ENCODE measurements at places on chromosomes 7 and 10.

- DNase-seq, result no peak
Measured at GRCh38 chr7:40599836-40600235, 465.0 kb downstream of the SUGCT start.

DNA sequence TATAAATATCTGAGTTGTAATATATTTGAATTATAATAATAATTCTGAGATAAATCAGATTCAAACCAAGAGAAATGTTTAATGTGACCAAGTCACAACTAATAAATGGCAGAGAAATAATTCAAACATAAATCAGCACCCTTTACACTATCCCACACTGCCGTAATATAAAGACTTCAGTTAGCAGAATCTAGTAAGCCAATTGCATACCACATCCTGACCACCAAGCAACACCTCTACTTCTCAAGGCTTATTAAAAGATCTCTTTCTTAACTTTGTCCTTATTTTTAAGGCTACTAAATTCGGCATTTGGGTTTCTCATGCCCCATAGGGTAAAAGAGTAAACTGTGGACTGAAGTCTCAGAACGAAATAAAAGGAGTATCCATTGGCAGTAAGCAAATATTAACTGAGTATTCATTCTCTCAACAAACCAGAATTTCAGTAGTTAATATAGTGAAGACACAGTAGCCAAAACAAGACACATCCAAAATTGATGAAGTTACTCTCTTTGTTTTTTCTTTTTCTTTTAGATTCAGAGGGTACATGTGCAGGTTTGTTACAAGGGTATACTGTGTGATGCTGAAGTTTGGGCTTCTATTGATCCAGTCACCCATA lies 14.8 kb downstream of the ACBD5 start:
- DNase-seq, result no peak

DNA sequence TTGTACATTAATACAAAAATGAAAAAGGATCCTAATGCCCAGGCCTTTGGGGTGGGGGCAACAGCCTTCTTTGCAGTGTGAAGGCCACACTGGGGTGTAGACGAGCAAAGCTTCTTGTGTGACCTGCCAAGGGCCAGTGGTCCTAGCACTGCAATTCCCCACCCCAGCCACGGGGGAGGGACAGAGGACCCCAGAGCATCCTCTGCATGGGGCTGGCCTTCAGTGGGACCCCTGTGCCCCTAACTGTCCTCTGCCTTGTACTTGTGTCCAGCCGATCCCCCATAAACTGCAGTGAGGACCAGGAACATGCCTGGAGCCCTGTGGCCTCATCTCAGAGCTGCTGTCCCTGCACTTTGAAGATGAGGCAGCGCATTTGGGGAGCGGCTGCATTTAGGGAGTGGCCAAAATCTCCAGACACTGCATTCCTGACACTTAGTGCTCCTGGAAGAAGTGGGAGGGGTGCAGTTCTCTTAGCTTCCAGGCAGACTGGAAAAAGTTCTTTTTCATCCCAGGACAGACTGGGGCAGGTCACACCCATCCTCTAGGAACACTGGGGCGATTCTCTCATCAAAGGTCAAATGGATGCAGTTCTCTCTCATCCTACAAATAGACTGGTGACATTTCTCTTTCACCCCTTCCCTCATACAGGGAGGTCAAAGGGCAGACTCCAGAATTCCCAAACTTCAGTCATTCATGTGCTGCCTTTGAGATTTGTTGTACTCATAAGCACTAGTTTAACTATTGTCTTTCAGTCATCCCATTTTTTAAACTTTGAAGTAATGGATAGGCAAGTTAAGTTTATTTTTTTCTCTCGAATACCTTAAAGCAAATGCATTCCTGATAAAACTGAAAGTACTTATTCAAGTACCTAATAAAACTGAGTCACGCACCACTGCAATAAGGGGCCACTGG lies 922 bp upstream of the MYO1G start:
- DNase-seq, result no peak

DNA sequence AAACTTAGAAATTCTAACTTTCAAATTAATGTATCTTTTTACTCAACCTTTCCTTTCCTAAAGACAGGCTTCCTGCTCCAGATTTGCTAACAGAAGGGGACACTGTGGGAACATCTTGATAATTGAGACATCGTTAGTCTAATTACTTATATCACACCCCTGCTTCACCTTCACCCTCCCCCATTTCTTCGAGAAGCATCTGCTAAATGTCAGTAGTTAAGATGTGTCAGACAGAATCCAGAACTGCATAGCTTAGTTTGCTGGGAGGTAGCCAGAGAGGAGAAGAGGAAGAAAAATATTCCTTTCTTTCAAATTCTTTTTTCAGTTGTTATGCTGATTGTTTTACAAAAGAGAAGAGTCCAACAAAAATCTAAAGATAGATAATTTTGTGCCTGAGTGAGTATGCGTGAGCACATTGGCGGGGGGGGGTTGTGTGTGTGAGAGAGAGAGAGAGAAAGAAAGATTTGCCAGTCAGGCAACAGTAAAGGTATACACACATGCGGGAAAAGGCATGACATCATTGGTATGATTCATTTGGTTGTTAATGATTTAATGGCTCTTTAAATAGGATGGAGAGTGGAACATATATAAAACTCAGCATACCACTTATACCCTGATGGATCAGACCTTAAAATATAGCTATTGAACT lies 192.4 kb downstream of the PTN start:
- no peak for DNase-seq

DNA sequence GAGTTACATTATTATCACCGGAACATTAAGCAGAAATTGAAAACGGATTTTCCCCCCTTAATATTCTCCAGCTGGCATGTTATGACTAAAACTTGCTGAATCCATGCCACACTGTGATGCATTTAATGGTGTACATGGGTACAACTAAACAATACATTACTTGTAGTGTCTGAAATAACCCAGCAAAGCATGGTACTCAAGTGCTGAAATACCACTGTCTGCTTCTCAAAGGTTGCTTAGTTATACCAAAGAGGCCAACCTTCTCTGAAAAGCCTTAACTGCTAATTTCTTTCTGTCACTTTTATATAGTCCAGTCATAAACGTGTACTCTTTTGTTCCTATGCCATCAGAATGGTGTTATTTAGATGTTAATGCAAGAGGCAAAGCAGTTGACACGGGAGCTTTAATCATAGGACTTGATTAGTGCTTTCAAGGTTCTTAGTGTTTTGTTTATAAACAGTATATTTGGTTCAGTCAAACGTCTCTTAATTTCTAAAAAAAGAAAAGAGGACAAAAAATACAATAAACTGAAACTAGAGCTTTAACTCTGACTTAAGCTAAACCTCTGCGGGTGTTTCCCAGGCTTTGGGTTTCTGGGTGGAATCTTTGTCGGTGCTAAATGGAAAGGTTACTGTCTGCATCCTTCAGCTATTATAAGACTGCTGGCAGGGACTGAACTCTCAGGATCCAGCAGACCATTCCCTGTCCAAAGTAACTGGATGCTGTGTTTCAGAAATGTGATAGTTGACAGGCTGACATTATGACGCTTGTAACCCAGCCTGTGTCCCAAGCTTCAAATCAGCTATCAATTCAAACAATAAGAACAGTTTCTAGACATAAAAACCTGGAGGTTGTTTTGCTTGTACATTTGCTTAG lies 202.6 kb downstream of the PPP1R3A start:
- DNase-seq, result no peak

DNA sequence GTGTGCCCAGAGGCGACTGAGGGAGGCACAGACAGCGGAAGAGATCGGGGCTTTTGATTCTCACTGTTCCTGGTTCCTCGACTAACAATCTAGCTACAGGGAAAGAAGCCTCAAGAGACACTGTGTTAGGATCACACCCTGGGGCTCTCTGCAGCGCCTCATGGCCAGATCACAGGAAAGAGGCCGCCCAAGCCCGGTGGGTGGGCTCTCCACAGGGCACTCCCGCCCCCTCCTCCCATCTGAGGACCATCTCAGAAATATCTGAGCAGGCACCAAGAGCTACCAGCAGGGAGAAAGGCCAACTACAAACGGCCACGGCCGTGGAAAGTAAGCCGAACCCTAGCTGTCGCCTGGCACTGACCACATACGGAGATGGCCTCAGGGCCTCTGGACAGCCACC lies 224.2 kb downstream of the MLLT10 start:
- no peak for DNase-seq

GRCh38 chr10:89228146-89228545 lies 21.0 kb upstream of the CH25H start:
- DNase-seq, result no peak

GRCh38 chr7:37035631-37036030 lies 311.3 kb upstream of the AOAH start:
- no peak for DNase-seq

DNA sequence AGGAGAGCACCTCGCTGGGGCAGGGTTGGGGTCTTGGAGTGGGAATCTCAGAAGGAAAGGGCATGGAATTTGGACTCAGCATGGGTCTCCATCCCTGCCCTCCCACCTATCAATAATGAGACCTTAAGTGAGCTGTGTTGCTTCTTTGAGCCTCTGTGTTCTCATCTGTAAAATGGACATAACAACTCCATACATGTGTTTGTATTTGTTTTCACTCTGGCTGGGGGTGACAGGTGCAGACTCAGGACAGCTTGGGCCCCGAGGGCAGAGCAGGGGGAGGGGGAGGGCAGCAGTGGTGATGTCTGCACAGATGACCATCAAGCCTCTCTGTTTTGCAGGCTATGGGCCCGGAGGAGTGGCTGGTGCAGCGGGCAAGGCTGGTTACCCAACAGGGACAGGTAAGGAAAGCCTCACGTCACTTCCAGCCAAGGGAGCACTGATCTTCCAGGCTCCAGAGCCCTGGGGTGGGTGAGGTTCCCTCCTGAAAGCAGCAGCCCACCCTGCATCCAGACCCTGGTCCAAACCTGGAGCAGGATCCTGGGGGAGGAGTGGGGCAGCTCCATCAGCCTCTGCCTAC lies 19.9 kb downstream of the ELN start:
- no peak for DNase-seq

DNA sequence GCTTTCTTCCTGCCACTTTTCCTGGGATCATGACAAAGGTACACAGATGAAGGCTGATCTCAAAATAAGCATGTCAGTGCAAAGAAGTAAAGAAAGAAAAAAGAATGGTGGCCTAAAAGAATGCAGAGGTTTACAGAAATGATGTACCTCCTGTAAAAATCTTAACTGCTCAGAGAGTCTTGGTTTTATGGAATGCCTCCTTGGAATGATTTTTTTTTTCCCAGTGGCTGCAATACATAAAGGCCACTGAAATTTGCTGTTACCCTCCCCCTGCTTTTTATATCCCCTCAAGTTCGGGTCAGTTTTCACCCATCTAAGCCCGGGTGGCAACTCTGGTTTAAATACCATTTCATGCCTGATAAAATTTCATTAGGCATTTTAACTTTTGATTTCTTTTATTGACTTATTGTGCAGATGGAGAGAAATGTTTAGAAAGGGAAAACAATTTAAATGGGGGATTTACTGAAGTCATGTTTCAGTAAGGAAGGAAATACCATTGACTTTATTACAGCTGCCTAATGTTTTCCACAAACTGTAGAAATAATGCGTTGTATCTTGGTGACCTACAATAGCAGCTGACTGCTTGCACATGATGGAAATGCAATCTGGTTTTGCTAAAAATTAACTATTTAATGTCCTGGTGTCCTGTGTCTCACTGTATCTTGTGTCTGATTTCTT lies 102.5 kb downstream of the SAMD9 start:
- DNase-seq, result no peak

DNA sequence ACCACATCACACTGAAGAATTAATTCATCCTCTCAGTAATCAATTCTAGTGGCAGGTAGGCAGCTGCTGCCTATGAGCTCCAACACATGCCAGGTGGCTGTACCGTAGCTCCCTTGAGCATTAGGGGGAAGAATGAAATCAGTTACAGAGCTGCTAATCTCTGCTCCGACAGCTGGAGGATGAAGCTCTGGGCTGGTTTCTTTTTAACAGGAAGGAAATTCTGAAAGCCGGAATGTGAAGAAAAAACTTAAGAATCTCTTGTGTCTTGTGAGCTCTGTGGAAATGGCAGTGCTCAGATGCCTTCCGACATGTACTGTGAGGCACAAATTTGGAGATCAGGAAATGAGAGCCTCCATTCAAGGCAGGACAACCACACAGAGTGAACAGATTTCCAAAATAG lies 2.8 kb upstream of the AHCYL2 start:
- no peak for DNase-seq
